ENCODE measurements at places on chromosomes 5 and 9.

GRCh38 chr5:9479990-9480389, 65.9 kb downstream of the SEMA5A start:
- DNase-seq, result no peak

DNA sequence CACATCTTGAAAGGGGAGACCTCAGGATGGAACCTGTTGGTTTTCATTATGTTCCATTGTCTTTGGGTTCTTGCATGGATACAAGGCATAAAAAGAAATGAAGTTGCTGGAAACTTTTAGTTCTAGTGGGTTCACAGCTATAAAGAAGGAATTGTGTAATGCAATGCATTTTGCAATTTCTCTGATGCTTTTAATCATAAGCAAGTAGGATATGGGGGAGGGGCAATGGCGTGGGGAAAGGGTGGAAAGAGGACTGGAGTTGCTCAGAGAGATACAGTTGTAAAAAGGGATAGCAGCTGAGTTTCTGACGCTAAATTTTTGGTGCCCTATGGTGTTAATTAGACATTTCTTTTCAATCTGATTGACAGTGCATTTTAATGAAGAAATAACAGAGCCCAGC, 88.6 kb upstream of the FANCC start:
- no peak for DNase-seq

DNA sequence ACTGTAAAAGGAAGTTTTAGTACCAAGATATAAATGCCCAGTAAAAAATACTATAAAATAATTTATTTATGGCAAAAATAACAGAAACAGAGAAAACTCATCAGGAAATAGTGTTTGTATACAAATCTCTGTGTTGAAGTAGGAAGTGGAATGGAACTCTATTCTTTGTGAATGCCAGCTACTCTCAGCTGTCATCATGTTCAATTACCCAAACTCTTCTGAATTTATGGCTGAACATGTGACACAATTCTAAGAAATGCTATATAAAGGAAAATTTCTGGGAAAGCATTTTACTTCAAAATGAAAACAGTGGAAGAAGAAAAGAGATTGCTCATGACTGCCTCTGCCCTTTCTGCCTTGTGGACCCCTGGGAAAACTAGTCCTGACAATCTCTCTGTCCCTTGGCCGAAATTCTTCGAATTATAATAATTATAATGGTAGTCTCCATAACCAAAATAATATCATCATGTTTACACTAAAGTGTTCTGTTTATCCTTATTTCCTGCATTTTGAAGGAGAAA, 522.3 kb upstream of the ST8SIA4 start:
- no peak for DNase-seq

DNA sequence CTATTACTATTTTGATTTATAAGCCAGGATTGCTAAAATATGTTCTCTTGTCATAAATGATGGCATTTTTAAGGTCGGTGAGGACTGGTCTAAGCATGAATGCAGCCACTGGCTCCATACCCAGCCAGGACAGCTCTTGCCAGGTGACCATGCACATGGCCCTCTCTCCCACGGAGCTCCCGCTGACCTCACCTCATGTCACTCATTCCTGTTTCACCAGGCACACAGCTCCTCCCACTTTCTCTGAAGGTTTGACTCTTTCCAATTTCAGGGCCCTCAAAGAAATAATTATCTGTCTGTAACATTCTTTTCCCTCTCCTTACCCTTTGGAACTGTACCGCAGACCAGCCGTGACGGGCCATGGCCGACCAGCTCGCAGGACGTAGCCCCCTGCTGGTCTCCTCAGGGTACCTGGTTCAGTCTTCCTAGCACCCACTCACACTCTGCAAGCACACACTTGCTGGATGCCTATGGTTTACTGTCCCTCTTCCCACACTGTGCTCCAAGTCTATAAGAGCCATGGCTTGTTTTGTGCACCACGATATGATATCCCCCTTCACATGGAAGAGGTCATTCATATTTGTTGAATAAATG, 72.5 kb downstream of the LIFR start:
- DNase-seq, result no peak

GRCh38 chr9:23522952-23523351, 303.1 kb downstream of the ELAVL2 start:
- DNase-seq, result no peak

GRCh38 chr5:168648016-168648415, 68.8 kb upstream of the PANK3 start:
- DNase-seq, result no peak

- DNase-seq, result no peak
Observed at GRCh38 chr5:148799737-148800527, 26.5 kb upstream of the ADRB2 start.

- no peak for DNase-seq
Observed at GRCh38 chr9:72334658-72335337, 30.2 kb downstream of the ZFAND5 start.

DNA sequence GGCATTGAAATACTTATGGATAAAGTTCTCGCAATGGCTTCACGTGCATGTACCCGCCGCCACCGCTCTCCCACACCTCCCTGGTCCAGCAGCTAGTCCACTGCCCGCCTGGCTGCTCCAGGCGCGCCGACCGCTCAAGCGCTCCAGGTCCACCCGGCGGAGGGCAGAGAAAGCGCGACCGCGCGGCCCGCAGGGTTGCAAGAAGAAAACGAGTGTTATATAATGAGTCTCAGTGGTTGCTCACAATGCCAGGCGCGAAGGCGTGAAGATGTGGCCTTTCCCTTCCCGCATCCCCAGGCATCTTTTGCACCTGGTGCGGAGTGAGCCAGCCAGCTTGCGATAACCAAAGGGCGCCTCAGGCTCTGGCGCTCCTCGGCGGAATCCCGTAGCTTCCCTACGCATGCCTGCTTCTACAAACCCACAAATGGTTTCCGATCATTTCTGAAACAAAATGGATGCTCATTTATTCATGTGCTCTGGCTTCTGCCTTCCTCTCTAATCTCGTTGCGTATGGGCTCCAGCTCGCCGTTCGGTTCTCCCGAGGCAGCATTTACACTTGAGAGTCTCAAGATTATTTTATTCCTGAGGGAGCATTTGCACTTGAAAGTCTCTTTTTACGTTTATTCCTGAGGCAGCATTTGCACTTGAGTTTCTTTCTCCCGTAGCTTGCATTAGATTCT, 25.7 kb downstream of the CDKN2A start:
- no peak for DNase-seq

GRCh38 chr9:72274916-72275315, 90.1 kb downstream of the ZFAND5 start:
- no peak for DNase-seq

- DNase-seq, result no peak
Observed at GRCh38 chr5:133367984-133368383, 244.4 kb downstream of the FSTL4 start.

GRCh38 chr9:92718086-92719001, 46.3 kb downstream of the BICD2 start:
- DNase-seq, result no peak

All from stimulated activated CD8-positive, alpha-beta memory T cell treated with anti-CD3 and anti-CD28 coated beads, Interleukin-15, amount 100 ng/mL, for 48 hours (primary cell).